Psoas muscle (tissue), 8 donors: ENCODE measurements at places on chromosomes 1 and 21. TPM values are rescaled to one million over a fixed set of nuclear protein-coding genes. Genes with fewer than 3 reads are reported as not detected.

GRCh38 chr1:229159668-229160544 is 111.0 kb upstream of the RAB4A start:
- no peak for DNase-seq

DNA sequence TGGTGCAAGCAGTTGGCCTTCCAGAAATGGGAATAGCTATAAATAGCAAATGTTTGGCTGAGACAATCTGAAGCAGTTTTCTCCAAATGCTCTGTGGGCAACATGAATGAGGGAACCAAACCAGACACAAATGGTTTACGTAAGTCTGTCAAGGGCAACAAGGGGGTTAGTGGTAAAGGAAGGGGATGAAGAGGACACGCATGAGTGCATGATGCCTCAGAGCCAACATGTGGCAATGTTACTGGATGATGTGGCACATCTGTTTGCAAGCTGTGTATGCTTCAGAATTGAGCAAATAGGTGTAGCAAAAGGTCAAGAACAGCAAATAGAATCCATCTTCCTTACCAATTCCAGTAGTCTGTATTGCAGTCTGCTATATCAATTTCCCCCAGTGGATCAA is 76.3 kb upstream of the LMO4 start:
- DNase-seq, result no peak

DNA sequence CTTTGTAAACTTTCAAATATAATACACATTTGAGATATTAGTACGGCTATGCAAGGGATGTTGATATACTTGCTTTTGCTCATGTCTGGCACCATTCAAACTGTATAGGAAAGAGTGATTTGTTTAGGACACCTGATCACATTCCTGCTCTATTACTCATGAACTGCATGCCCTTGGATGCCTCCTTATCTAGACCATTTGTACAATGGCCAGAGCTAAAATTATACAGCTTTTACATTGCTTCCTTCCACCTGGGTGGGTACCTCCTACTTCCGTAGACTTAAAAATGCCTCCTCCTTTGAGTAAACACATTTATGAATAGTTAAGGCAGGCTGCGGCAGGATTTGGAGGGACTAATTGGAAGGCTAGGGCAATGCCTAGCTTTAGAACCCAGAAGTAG is 85.4 kb upstream of the PBX1 start:
- DNase-seq, result no peak

- DNase-seq, result no peak
Observed at GRCh38 chr1:40630488-40631223, 34.8 kb downstream of the RIMS3 start.

COL11A1 gene
- not detected for polyA plus RNA-seq
